ENCODE measurements at places on chromosomes 11 and 22.
A peak's percentile ranks its signal among the peaks of the same experiment; 100 is the strongest.

- DNase-seq = no peak
Measured at GRCh38 chr11:101456812-101457211, 127.0 kb downstream of the TRPC6 start.

GRCh38 chr22:21651521-21652009 is 9.5 kb downstream of the SDF2L1 start:
- no peak for DNase-seq

DNA sequence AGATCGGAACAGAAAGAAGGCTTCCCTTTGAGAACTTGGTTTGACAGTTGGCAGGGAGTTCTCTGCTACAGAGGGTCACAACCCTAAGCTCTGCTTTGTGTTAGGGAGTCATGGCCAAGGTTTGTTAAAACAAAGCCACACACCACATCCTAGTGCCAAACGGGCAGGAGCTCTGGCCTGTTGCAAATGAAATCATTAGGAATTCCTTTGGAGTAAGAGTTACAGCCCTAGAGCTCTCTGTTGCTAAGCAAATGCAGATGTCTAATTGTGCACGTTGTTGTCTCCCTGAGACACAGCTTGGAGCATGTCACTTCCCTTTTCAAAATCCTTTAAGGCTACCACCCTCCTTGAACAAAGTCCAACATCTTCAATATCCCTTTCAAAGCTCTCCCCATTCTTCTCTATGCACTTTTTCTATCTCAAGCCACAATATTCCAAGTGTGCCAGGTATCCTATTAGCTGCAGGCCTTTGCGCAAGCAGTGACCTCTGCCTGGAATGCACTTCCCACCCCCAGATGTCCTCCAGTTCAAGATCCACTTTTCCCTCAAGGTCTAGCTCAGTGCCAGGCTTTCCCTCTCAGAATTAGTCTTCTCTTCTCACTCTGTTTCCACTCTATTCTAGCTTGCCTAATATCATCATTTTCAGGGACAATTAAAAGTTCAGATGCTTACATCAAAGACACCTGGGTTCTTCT is 253.7 kb upstream of the POU2AF2 start:
- peak; percentile 57 for DNase-seq

- peak; percentile 26 for DNase-seq
Measured at GRCh38 chr11:95924414-95924760, 480 bp upstream of the MTMR2 start.

GRCh38 chr22:30483169-30483568 is 11.4 kb upstream of the SEC14L3 start:
- DNase-seq = peak; percentile 22

- no peak for DNase-seq
Measured at GRCh38 chr11:61516191-61516590, 7.6 kb downstream of the LRRC10B start.

- DNase-seq = peak; percentile 22
Measured at GRCh38 chr11:77658213-77659013, 20.8 kb upstream of the CLNS1A start.

DNA sequence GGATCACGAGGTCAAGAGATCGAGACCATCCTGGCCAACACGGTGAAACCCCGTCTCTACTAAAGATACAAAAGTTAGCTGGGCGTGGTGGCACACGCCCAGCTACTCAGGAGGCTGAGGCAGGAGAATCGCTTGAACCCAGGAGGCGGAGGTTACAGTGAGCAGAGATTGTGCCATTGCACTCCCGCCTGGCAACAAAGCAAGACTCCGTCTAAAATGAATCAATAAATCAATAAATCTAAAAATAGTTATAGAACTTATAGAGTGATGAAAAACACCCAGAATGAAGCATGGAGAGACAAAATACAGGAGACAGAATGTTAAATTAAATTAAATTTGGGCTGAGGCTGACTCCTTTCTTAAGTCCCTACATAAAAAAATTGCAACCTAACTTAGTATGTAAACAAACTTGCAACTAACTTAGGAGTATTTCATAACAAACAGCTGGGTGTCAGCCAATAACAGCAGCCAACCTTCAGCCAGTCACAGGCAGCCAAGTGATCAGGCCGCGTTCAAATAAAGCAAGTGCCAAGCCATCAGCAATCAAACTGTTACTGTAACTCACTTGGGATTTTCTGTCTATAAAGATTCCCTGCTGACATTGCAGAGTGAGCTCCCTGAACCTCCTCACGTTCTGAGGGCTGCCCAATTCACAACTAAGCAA is 7.3 kb upstream of the TP53AIP1 start:
- no peak for DNase-seq

GRCh38 chr11:63915961-63916836 is 765 bp downstream of the RCOR2 start:
- no peak for DNase-seq

DNA sequence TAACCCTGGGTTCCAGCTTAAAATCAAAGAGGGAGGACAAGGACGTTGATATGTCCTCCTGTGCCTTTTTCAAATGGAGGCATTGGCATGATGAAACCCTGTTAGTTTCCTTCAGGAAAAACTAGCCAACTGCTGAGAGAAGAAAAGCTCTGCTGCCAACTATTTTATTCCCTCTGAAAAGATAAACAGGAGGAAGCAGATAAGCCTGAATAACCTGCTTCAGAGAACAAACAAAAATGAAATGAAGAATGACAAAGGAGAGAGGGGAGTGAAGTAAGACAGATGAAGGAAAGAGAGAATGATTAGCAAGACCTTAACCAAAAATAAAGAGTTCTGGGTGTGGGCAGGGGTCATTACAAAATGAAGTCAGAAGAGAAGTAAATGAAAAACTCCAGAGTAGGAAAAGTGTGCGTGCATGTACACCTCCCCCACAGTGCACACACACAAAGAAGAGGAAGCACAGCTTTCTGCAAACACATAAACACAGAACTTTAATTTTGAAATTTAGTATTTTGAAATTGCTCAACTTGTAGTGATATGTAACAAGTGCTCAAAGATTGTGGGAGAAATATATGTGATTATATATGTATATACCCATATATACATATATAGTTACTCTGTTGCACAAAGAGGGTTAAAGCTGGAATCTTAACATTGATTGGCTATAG is 332.2 kb downstream of the LUZP2 start:
- DNase-seq = no peak

DNA sequence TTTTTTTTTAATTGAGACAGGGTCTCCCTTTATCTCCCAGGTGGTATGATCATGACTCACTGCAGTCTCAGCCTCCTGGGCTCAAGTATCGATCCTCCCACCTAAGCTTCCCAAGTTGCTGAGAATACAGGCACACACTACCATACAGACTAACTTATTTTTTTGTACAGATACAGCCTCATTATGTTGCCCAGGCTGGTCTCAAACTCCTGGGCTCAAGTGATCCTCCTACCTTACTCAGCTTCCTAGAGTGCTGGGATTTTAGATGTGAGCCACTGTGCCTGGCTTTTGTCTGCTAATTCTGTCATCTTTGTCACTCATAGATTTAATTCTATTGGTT is 43.5 kb downstream of the CBL start:
- DNase-seq = peak; percentile 20

GRCh38 chr11:8341996-8342395 is 78.3 kb upstream of the LMO1 start:
- no peak for DNase-seq

GRCh38 chr11:64999478-64999877 is 2.7 kb upstream of the BATF2 start:
- no peak for DNase-seq

DNA sequence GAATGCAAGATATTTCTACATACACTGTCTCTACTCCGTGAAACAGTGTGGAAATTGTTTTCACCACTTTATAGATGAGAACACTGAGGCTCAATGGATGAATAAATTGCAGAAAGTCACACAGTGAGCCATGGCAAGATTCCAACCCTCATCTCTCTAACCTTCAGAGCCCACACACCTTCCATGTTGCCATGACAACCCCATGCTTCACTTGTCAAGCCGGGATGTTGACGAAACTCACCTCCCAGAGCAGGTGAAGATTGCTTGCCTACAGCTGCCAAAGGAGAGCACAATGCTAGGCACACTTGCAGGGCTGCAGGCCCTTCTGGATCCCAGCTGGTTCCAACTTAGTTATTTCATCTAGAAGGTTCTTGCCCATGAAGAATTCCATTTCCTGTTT is 71.4 kb upstream of the SEZ6L start:
- no peak for DNase-seq

GRCh38 chr11:95736355-95736754 is 53.2 kb downstream of the FAM76B start:
- no peak for DNase-seq

DNA sequence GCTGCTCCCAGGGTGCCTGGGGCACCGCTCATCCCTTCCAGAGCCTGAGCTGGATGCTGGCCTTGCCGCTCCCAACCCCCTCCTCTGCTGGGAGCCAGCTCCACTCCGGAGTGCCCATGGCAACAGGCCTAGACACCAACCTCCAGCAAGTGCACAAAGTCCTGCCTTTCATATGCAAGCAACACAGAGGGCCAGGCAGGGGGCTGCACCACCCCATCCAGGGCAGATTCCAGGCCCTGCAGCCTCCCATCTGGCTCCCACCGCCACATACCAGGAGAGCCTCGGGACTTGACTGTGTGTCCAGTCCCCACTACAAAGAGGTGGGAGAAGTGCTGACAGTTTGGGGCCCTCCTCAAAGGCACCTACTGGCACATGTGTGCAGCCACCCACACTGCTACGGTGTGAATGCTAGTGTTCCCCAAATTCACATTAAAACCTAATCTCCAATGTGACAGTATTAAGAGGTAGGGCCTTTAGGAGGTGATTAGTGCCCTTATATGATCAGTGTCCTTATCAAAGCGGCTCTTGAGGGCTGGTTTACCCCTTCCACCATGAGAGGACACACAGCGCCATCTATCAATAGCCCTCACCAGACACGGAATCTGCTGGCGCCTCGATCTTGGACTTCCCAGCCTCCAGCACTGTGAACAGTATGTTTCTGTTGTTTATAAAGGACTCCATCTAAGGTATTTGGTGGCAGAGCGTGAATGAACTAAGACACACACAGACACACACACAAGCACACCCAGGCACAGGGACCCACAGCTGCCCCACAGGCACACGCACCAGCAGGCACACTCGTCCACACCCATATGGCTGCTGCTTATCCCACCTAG is 16.2 kb downstream of the ARVCF start:
- no peak for DNase-seq

GRCh38 chr11:72925656-72926055 is 111.4 kb downstream of the ATG16L2 start:
- no peak for DNase-seq

- DNase-seq = no peak
Measured at GRCh38 chr11:118124929-118125535, 27.6 kb downstream of the SCN4B start.

DNA sequence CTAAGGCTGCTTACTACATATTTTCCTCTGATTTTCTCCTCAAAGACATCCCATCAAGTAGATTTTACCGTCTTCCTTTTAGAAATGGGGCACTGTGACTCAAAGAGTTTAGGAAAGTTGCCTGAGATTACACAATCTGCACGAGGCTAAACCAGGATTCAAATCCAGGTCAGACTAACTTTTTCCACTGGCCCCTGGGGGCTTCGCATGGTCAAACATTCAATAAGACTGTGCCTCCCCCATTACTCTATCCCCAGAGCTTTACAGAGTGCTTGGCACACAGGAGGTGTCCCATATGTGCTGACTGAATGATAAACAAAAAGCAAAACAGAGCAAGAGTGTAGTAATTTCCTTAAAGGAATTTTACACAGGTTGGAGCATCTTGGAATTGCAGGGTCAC is 118.1 kb upstream of the TEAD1 start:
- peak; percentile 55 for DNase-seq

GRCh38 chr11:72575533-72576242 is 98.5 kb downstream of the PDE2A start:
- DNase-seq = no peak

DNA sequence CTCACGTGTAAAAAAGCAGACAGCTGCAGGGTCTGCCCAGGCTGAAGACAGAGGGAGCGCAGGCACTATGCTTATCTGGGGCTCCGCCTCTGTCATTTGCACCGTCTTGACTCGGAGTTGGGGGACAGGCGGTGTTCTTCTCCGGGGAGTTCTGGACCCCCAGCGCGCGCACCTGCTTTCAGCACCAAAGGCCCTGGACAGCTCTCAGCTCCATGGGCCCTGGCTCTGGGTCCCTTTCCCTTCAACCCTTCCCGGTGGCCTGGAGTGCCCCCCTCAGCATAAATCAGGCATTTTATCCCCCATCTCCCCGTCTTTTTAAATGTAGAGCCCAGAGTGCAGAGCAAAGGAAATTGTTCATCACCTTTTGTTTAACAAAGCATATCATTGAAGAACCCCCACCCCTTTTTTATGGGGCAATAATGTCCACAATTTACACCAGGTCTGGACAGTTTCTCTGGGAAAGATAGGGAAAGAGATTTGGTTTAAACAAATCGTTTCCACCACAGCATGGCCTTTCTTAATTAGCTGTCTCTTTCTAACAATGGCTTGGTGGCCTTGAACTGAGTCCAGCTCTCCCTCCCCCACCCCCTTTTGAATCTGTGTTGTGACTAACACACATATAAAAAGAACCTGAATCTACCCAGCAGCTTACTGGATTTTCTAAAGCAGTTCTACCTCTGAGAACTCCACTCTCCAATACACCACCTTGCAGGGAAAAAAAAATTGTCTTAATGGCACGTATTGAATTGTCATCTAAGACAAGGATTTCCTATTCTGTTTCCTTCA is 1.7 kb downstream of the SEZ6L start:
- DNase-seq = no peak

GRCh38 chr22:32864041-32864440 is 62.5 kb downstream of the TIMP3 start:
- DNase-seq = no peak

GRCh38 chr11:59267736-59268475 is 55.2 kb upstream of the MPEG1 start:
- no peak for DNase-seq

GRCh38 chr11:11998091-11998781 is 10.2 kb downstream of the DKK3 start:
- peak; percentile 94 for DNase-seq

DNA sequence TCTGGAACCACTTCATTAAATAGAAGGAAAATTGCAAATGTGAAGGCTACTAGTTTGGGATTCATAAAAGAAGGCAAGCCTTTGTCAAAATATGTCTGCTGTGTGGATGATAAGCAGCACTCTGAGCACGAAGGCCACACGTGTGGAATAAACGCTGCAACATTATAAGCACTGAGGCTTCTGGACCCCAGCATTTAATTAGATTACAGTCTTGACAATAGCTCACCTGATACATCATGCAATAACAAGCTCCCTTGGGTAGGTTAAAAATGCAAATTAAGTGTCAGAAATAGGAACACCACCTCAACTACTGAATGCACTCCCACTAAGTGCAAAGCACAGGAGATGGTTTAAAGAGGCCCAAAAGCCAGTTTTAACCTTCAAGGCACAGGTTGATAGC is 179.3 kb downstream of the LARGE1 start:
- DNase-seq = no peak
